Left lung (tissue), 14 donors: ENCODE measurements at places on chromosomes 16 and 17.

- DNase-seq = no peak
- no peak overlapping the region for H3K4me3 ChIP-seq
- H3K27ac ChIP-seq = no peak overlapping the region
- H3K4me1 ChIP-seq = no peaks in the 10 kb centered on the region
- H3K27me3 ChIP-seq = no peaks in the 10 kb centered on the region
Observed at GRCh38 chr16:48136547-48137360, 19.0 kb downstream of the ABCC12 start.

DNA sequence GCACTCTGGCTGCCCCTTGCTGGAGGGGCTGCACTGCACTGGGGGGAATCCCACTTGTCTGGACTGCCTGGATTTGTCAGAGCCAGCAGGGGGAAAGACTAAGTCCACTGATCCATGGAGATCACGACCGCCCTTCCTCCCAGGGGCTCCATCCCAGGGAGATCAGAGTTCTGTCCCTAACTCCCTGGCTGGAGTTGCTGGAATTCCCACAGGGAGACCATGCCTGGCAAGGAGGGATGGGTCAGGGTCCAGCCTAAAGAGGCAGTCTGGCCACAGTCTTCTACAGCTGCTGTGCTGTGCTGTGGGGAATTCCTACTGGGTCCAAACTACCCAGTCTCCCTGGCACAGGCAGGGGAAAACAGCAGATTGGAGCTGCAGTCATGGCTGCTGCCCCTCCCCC, 311.9 kb downstream of the ZFHX3 start:
- no peaks in the 10 kb centered on the region for H3K4me1 ChIP-seq
- H3K4me3 ChIP-seq = no peak overlapping the region
- no peak for DNase-seq
- H3K27ac ChIP-seq = no peak overlapping the region
- H3K36me3 ChIP-seq = no peaks in the 10 kb centered on the region

DNA sequence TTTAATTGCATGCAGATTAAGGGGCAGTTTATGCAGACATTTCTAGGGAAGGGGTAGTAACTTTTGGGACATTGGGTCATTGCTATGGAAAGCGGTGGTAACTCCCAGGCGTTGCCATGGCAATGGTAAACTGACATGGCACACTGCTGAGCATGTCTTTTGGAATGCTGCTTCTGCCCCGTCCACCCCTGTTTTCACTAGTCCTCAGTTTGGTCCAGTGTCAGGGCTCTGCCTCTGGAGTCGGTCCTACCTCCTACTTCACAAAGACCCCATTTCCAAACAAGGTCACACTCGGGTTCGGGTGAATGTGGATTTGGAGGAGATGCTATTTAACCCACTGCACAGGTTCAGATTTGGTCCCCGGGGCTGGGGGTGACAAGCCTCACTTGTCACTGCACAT, 2.9 kb downstream of the IL34 start:
- H3K27me3 ChIP-seq = no peaks in the 10 kb centered on the region
- no peak overlapping the region for H3K27ac ChIP-seq
- no peaks in the 10 kb centered on the region for H3K36me3 ChIP-seq
- DNase-seq = no peak
- H3K4me3 ChIP-seq = no peak overlapping the region

DNA sequence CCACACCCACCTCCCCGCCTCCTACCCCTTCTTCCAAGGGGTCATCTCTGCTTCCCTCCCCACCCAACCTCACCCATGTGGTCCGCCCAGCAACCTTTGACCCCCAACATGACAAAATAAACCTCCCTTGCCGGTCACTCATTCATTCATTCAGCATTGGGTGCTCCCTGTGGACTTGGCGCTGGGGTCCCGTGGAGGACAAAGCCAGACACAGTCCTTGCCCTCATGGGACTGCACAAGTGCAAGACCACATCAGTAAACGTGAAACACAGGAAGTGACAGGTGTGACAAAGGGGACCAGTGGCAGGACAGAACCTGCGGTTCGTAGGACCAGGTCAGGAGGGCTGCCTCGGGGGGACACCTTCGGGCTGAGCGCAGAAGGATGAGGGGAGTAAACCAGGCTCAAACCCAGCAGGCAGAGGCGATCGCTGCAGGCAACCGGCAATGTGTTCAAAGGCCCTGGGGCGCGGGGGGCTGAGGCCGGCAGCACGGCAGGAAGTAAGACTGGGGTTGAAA, 185.4 kb downstream of the SEC14L1 start:
- H3K27me3 ChIP-seq = no peaks in the 10 kb centered on the region
- H3K36me3 ChIP-seq = no peaks in the 10 kb centered on the region
- no peak for DNase-seq
- H3K27ac ChIP-seq = no peak overlapping the region
- peaks cover 41% of the 10 kb centered on the region for H3K4me1 ChIP-seq

- H3K4me3 ChIP-seq = no peak overlapping the region
- H3K27ac ChIP-seq = no peak overlapping the region
- H3K4me1 ChIP-seq = no peaks in the 10 kb centered on the region
- no peak for DNase-seq
- no peaks in the 10 kb centered on the region for H3K36me3 ChIP-seq
- no peaks in the 10 kb centered on the region for H3K27me3 ChIP-seq
Observed at GRCh38 chr17:1473170-1473569, 17.1 kb upstream of the CRK start.

DNA sequence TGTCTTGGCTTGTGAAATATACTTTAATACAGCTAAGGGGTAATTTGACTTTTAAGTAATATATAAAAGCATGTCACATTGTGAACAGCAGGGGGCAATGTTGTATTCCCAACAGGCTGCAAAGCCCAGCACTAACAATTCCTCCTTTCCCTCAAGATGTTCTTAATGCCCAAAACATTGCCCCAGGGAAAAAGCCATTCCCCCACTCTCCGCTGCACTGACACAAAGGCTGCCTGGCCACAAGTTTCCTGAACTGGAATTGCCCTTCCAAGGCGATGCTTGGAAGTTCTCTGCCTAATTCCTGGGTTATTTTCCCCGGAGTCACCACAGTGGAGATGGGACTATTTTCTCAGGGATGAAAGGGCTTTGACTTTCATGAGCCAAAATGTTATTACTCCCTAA, 27.2 kb downstream of the CLEC16A start:
- H3K4me1 ChIP-seq = peaks cover 32% of the 10 kb centered on the region
- H3K27ac ChIP-seq = peak overlapping the region; percentile 47
- no peak for DNase-seq
- H3K4me3 ChIP-seq = no peak overlapping the region
- no peaks in the 10 kb centered on the region for H3K27me3 ChIP-seq

DNA sequence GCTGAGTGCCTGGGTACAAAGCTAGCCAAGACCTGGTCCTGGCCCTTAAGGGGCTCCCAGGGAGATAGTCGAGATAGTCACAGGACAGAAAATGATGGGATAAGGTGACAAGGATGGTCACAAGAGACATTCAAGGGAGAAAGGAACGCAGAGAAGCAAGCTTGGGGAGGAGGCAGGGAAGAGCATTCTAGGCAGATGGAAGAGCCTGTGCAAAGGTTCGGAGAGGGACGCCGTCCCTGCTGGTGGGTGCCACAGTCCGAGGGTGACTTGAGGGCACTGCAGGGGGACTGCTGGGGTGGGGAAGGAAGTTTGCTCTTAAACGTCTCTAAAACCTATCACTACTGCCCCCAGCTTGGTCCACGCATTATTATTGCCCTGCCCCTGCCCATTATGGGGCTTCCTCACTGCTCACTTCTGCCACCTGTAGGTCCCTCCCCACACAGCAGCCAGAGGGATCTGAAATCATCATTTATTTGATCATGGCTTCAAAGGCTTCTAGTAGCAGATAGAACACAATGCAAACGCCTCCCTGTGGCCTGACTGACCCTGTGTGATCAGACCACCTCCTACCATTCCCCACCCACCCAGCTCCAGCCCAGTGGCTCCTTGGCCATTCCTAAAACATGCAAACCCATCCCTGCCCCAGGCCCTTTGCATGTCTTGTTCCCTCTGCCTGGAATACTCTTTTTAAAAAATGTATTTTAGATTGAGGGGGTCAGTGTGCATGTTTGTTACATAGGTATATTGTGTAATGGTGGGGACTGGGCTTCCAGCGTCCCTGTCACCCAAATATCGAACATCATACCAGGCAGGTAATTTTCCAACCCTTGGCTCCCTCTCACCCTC, 60.3 kb downstream of the RMI2 start:
- H3K27me3 ChIP-seq = no peaks in the 10 kb centered on the region
- DNase-seq = no peak
- no peak overlapping the region for H3K4me3 ChIP-seq
- H3K27ac ChIP-seq = no peak overlapping the region
- H3K4me1 ChIP-seq = peaks cover under 1% of the 10 kb centered on the region

DNA sequence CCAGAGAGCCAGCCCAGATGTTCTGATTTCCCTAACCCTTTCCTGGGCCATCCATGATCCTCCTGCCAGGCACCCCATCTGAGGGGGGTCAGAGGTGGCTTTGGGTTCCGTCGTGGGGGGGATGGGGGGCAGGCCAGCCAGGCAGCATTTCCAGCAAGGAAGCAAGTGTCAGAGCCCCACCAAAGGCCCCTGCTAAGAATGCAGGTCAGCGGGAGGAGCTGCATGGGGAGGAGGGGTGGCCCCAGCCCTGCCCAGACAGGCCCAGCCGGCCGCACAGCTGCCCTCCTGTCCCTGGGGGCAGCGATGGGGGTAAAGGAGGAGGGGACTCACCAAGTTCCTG, 2.3 kb upstream of the SCRN2 start:
- no peak overlapping the region for H3K27ac ChIP-seq
- DNase-seq = no peak
- peaks cover 58% of the 10 kb centered on the region for H3K4me1 ChIP-seq
- H3K27me3 ChIP-seq = peaks cover 42% of the 10 kb centered on the region

GRCh38 chr17:12180644-12181261, 160.1 kb downstream of the MAP2K4 start:
- no peaks in the 10 kb centered on the region for H3K27me3 ChIP-seq
- no peaks in the 10 kb centered on the region for H3K36me3 ChIP-seq
- H3K4me1 ChIP-seq = no peaks in the 10 kb centered on the region
- peak; percentile 68 for DNase-seq
- no peak overlapping the region for H3K4me3 ChIP-seq
- no peak overlapping the region for H3K27ac ChIP-seq
